Stimulated activated CD4-positive, alpha-beta T cell treated with anti-CD3 and anti-CD28 coated beads, Interleukin-15, amount 100 ng/mL, for 1 hour (primary cell): ENCODE measurements at places on chromosomes 16 and 17.

- DNase-seq, result no peak
Measured at GRCh38 chr16:53974484-53975080, 270.6 kb downstream of the FTO start.

GRCh38 chr17:40311575-40311974 is 2.6 kb downstream of the RARA start:
- DNase-seq, result no peak

DNA sequence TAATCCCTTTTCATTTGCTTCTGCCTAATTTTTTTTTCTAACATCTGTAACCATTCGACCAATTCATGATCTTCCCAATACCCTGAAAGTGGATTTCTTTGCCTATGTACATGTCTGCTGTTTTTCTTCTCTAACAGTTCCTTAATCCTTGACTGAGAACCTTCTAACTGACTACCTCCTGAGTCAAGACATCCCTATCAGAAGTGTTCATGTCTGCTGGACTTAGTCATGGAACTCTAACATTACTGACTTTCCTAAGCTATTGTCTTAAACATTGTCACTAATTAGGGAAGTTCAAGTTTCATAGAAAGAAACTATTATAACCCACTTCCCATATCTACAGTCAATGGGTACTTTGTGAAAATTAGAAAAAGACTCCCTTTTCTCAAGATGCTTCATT is 52.4 kb upstream of the IRX5 start:
- no peak for DNase-seq

DNA sequence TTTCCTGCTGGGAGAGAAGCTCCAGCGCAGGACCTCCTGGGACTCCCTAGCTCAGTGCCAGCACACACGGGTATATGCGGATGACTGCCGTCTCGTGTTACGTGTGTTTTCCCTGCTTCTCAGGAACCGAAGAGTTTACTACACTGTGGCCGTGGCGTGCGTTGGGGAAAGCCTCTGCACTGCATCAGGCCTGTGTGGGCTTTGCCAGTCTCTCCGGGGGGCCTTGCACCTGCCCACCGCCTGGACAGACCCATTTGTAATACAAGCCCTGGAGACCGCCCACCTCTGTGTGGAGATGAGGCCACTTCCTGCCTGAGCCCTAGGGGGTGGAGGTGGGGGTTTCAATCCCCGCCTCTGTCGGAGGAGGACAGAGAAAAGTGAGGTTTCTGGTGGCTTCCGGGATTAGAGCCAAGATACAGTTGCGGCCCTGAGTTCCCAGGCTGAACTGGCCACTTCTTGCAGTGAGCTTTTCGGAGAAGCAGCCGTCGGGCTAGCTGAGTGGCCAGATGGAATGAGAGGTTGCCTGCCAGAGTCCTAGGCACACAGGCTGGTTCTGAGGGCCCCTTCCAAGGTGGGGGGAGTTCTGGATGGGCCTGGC is 43.4 kb upstream of the GSE1 start:
- no peak for DNase-seq

- DNase-seq, result no peak
Measured at GRCh38 chr16:89737341-89738071, 16.2 kb downstream of the ZNF276 start.

DNA sequence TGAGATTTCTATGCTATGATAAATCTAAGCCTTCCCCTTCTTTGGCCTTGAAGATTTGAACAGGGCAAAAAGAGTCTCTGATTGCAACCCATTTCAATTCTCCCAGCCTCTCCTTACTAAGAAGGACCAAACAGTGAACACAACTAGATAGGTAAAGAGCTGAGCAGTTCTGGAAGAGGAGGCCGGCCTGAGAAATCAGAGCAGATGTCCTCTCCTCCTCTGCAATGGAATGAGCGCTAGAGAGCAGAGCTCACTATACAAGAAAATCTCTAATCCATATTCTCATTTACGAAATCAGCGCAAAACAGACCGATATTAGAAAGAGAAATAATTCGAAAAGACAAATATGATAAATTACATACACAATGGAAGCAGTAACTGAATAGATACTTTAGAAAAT is 124.2 kb downstream of the CDK5R1 start:
- no peak for DNase-seq

DNA sequence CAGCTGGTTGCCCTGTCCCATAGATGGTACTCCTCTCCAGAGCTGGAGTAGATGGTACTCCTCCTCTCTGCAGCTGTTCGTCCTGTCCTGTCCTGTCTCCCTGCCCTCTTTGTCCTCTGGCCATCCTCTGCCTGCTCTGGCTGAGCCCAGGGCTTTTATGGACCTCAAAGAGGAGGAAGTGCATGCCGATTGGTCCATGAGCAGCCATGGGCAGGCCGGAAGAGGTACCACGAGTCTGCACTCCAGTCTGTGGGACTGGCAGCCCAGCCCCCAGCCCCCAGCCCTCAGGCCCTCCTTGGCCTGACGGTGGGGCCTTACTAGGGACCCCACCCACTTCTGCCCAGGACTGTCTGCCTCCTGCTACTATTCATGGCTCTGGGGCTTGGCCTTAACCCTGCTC is 27.0 kb downstream of the GNGT2 start:
- no peak for DNase-seq

DNA sequence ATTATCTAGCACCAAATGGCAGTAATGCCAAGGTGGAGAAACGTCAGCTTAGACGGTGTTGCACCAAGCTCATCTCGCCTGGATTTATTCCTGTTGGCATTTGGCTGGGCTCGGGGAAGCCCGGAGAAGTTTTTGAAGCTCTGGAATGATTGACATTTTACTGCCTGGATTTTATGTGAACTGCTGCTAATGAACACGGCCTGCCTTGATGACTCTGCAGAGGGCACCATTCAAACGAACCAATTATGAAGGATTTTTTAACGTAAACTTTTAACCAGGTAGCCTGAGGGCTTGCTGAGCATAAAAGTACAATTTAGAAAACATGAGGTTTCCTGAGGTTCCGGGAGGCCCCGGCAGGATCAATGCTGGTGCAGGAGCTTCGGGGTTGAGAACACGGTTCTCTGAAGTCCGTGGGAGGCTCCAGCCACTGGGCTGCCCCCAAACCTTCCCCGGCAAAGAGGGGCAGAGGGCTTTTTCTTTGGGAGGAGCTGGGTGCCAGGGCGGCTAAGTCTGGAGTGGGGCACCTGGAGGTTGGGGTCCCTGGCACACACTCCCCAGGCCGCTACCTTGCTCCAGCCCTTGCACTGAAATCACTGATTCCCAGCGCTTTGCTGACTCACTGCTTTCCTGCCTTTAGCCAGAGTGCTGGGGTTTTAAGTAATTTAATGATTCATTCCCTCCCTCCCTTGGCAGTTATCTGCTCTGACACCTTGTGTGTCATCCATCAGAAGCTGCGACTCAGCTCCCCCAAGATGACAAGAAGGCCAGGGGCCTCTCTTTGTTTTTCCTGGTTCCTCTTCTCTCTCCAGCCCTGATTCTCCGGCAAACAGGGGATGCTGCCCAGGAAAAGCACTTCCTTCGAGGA is 161.2 kb upstream of the IRX3 start:
- DNase-seq, result no peak

DNA sequence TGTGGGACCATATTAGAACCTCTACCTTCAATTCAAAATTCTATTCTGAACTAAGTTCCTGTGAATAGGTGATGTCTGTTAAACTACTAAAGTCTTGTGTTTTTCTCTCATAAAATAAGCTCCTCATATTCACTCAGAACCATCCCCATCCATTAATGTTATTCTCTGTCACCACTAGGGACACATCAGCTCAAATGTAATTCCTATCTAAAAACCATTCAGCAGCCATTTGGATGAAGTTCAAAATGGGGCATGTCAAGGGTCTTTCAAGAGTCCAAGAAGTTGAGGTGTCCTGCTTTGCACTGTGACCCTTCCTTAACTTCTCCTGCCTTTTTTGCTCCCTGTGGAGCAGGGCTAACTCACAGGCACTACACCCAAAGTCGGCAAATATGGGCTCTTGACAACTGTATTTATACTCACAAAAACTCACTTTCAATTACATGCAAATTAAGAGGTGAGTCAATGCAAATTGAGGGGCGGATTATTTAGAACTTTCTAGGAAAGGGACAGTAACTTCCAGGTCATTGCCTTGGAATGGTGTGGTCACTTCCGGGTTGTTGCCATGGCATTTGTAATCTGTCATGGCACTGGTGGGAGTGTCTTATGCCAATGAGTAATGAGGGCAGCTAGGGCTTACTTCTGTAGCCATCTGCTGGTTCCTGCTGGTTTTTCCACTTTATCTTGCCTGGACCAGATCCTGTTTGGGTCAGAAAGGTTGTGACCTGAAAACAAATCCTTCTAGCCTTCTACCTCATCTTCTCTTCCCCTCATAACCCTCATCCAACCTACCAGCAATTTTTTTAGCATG is 128.2 kb upstream of the COX10 start:
- DNase-seq, result no peak

DNA sequence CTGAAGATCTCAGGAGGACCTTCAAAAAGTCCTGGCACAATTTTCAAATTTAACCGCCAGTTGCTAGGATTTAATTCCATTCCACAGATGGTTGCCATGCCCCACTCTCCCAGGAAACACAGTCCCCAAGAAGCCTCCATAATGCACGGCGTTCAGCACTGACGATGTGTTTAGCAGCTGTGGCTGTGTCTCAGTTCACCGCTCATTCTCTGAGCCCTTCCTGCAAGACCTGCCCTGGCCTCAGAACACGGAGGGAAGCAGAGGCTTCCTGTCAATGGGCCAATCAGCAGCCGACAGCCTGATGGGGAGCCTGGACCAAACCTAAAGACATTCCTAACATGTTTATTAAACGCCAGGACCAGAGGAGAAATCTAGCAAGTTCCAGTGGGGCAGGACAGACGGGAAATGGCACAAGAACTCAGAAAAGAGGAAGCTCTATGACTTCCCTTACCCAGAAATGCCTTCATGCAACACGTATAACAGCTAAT is 4.9 kb downstream of the MYLK3 start:
- no peak for DNase-seq

GRCh38 chr17:30477774-30478115 is 537 bp downstream of the GOSR1 start:
- no peak for DNase-seq

GRCh38 chr16:31377210-31377903 is 15.8 kb upstream of the ITGAD start:
- no peak for DNase-seq

DNA sequence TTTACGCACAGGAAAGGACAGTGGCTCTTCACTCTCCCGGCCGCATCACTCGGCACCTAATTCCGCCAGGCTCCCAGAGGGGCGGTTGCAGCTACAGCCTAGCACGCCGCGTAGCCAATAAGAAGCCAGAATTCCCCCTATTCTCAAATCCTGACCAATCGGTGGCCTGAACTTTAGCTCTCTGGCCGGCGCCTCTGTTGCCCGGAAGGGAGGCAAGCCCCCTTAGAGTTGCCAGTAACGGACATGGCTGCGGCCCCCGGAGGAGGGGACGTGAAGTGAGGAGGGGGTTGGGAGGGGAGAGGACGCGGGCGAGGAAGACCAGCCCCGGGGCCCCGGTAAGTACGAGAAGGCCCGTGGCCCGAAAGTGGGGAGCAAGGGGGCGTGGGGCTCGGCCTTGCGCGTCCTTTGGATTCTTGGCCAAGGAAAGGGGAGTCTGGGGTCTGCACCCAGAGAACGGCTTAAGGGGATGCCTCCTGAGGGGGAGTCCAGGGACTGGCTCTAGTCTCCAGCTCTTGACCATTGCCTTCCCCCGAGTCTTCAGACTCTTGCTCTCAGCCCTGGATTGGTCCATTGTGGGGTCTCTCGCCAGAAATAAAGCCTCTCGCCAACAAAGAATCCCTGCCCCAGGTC is at the start of gene TMEM94:
TSS of gene TMEM94 (plus strand) at position 219 of the 630 bp plus-strand sequence. CDS start 15,271 bp downstream, outside the sequence.
- peak; percentile 71 for DNase-seq

GRCh38 chr16:10098991-10099390 is 83.2 kb downstream of the GRIN2A start:
- no peak for DNase-seq

GRCh38 chr17:16910341-16910740 is 61.6 kb downstream of the TNFRSF13B start:
- DNase-seq, result no peak

- DNase-seq, result no peak
Measured at GRCh38 chr16:4407543-4408322, 8.7 kb downstream of the CORO7 start.

GRCh38 chr17:49890852-49891251 is 43.0 kb upstream of the TAC4 start:
- DNase-seq, result no peak

DNA sequence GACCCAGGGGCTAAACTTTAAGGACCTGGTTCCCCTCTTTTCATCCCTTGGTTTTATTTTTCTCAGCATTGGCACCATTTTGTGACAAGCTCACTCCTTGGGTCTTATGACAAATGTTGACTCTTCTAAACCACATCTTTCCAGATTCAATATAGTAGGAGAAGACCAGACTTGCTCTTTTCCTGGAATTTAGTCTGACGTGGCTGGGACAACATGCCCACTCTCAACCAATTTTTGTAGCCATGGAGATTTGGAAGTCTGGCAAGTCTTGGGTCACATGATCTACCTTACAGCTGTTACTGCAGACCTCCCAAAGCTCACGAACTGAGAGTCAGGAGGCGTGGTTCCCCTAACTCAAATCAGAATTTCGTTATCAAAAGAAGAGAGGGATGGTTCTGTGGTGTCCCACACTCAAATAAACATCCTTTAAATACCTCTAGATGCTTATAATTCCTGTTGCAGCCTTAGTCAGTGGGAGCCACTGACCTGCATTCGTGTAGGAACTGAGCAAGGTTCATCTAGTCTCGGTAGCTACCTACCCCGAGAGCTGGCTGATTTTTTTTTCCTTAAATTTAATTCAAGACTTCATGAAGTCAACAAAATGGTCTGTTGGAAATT is 683.5 kb downstream of the MAF start:
- no peak for DNase-seq

DNA sequence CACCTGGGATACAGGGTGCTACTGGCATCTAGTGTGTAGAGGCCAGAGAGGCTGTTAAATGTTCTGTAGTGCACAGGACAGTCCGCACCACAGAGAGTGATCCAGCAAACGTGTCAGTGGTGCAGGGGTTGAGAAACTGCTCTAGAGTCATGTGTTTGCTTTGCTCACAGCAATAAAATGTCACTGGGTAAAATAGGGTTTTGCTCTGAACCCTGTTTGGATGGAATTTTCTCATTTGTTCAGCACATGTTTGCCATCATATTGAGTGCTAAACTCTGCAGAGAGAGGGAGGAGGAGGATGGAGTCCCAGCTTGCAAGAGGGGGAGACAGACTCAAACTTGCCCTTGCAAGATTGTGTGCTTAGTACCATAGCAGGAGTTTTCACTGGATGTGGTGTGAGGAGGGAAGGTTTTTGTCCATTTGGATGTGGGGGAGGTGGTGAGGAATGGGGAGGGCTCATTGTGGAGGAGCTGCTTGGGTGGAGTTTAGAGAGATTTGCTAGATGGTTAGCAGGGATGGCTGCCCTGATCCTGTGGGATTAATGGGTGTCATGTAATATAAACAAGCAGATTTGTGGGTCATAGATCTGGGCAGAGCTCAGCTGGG is 11.8 kb downstream of the PLCG2 start:
- no peak for DNase-seq

- no peak for DNase-seq
Measured at GRCh38 chr16:27582883-27583282, 32.9 kb downstream of the KATNIP start.
